ENCODE measurements at places on chromosomes 1 and 21.

DNA sequence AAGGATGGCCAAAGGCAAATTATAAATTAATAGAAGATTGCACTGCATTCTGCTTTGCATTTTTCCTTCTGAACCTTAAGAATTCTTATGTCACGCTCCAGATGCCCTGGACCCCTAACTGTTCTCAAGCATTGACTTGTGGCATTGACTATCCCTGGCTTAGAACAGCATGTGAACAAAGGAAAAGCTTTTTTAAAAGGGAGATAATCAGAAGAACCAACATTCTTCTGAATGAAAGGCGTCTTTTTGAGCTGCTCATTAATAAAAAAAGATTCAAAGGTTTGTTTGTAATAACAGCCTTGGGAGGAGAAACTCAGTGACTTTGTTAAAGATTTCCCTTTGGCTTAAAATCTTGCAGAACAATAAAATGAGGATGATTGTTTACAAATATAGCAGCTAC is 105.5 kb downstream of the TNNI3K start:
- DNase-seq: no peak

DNA sequence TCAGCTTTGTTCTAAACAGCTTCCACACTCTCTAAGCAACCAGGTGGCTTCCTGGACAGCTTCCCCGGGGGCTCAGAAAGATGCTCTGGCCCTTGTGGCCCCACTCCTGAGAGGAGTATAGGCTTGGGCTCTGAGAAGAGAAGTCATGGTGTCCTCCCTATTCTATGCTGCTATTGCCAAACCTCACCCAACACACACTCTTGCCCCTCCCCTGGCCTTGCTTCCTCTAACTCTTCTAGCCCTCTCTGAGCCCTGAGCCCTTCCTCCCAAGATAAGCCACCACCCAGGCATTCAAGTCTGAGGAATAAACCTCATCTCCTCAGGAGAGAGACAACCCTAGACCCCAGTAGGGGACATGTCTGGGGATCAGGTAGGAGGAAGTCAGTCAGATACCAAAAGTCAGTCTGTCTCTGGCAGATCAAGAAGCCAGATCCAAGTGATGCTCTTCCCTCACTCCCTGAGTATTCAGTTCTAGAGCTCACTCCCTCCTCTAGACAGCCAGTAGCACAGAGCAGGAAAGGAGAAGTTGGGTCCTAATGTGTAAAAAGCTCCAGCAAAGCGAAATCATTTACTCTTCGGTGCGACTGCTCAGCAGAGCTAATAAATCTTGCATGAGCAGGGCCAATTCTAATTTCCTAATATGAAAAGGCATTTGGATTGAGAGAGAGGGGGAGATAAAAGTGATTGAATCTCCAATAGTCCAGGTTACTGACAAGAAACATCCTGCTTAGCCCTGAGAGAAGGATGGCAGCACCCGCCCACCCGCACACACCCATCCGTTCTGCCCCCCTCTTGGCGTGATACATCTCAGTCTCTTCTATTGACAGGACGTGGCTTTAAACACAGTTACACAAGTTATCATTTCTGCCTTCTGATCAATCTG is 50.5 kb downstream of the DMAP1 start:
- no peak for DNase-seq

DNA sequence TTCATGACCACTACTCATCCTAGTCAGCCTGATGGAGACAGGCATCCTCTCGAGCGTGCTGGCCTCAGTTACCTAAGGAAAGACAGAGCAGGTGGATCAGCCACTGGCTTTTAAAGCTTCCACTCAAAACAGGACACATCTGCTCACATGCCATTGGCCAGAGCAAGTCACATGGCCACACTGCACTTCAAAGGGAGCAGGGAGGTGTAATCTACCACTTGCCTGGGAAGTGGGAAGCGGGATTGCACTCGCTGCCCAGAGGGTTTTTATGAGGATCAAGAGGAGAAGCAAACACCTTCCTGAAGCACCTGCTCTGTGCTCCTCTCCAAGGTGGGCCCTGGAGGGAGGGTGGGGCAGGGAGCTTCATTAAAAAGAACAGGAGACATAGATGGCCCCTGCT is 108.0 kb downstream of the TAS1R2 start:
- DNase-seq: no peak

- no peak for DNase-seq
Measured at GRCh38 chr1:42482635-42483153, 19.6 kb downstream of the CCDC30 start.

DNA sequence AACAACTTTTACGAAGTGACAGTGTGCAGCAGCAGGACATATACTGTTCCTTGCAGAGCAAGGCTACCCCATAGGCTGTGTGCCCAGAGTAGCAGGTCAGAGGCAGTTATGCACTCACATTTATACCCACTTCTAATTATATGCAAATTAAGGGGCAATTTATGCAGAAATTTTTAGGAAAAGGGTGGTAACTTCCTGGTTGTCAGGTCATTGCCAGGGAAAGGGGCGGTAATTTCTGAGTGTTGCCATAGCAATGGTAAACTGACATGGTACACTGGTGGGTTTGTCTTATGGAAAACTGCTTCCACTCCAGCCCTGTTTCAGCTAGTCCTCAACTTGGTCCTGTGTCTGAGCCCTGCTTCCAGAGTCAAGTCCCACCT is 12.0 kb upstream of the SLAMF1 start:
- no peak for DNase-seq

DNA sequence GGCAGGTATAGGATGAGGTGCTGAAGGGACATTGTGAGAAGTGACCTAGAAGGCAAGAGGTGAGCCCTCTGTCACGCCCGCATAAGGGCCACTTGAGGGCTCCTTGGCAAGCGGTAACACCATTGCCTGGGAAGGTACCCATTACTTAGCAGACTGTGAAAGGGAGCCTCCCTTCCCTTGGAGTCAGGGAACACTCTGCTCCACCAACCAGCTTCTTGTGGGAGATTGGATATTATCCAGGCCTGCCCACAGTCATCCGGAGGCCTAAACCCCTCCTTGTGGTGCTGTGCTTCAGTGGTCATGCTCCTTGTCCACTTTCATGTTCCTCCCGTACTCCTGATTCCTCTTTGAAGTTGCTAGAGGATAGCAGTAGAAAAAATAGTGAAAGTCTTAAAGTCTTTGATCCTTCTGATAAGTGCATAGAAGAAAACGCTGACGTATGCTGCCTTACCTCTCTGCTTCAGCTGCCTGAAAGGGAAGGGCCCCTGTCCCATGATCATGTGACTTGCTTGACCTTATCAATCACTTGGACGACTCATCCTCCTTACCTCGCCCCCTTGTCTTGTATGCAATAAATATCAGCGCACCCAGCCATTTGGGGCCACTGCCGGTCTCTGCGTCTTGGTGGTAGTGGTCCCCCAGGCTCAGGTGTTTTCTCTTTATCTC is 16.0 kb downstream of the RBBP4 start:
- DNase-seq: no peak

- DNase-seq: no peak
Measured at GRCh38 chr1:82704966-82705365, 904.2 kb downstream of the ADGRL2 start.

- DNase-seq: no peak
Measured at GRCh38 chr1:1092149-1092855, 18.2 kb upstream of the RNF223 start.

DNA sequence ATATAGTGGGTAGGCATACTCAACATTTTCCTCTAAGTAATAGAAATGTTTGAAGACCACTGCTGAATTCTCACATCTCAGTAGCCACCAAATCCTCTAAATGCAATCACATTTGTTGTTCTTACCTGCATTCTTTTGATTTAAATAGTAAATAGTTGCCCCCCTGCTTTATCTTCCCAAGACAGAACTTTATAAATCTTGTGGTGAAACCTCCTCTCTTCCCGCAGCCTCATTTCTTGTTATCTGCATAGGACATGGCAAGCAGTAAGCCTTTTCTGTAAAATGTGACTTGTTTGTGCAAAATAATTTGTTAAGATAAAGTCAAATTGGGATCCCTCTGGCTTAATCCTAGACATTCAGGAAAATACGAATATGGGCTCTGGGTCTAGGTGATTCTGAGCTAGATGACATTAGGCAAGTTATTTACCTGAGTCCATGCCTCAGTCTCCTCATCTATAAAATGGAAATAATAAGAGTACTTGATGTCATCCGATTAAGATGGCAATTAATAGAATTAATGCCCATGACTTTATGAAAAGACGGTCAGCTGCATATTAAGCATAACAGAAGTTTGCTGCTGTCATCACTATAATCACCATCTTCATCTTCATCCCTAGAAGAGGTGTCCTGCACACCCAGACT is 77.7 kb downstream of the LRRC8C start:
- no peak for DNase-seq

- DNase-seq: no peak
Measured at GRCh38 chr1:44707112-44707881, 23.7 kb downstream of the RNU5D-1 start.

DNA sequence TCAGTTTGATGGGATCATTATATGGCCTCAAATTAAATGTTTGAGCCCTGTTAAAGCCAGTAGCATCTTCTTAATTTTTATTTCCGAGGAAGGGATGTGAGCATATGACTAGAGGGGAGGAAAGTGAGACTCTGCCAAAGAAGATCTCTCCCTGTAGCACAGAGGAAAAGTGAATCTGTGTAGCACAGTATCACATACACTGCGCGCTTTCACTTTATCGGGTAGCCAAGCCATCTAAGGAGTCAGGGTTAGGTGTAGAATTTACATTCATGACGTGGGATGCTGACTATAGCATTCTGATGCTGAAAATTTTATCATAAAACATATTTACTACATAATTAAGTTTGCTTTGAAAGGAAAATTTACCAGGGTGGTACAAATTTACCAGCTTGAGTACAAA is 24.0 kb downstream of the LRRC8D start:
- DNase-seq: no peak

DNA sequence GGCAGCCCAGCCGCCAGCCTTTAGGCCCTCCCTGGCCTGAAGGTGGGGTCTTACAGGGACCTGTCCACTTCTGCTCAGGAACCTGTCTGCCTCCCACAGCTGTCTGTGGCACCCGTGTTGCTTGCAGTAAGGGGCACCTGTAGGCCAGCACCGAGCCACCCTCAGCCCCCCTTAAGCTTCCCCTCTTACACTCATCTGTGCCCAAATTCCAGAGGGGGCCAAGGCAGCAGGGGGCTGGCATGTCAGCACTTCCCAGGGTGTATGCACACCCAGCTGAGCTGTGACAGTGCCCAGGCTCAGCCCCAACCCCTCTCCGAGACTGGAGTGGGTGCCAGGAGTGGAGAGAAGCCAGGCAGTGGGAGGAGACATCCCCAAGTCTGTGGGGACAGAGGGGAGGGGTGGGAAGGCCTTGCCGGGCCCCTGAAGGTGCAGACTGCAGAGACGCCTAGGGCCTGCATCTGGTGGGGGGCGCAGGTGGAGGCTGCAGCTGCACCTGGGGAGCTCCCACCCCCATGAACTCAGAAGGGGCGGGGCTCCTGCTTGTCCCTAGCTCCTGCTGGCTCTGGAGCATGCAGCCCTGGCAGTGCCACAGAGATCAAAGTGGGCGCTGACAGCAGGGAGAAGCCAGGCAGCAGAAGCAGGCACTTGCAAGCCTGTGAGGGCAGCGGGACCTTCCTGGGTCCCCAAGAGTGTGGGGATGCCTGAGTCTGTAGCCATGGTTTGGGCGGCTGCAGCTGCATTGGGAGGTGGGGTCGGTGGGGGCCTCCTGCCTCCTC is 5.4 kb upstream of the SLC2A7 start:
- no peak for DNase-seq

GRCh38 chr1:176136891-176137290 is 70.2 kb downstream of the COP1 start:
- no peak for DNase-seq

DNA sequence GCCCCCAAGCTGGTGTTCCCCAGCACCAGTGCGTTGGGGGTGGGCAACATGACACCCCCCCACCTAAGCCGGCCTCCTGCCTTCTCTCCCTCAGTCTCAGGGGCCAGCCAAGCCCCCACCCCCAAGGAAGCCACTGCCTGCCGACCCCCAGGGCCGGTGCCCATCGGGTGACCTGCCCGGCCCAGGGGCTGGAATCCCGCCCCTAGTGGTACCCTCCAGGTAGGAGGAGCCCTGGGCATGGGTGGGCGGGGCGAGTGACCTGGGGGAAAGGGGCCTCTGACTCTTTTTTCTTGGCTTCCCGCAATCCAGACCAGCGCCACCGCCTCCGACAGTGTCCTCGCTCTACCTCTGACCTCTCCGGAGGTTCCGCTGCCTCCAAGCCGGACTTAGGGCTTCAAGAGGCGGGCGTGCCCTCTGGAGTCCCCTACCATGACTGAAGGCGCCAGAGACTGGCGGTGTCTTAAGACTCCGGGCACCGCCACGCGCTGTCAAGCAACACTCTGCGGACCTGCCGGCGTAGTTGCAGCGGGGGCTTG is 1.3 kb upstream of the EFNA4 start:
- no peak for DNase-seq

DNA sequence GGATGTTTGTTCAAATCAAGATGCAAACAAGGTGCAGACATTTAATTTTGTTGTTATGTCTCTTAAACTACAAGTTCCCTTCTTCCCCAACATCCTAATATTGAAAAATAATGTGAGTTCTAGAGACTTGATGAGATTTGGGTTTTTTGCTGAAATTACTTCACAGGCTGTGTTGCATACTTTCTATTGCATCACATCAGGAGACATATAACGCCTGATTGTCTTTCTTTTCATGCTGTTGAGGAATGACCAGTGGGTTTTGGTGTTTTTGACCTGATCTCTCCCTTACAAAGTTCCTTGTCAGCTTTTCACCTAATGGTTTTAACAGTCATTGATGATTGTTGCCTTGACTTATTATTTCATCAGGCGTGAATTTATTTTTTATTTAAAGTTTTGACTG is 83.4 kb downstream of the UROD start:
- DNase-seq: no peak

GRCh38 chr1:247115141-247115510 is 11.0 kb upstream of the ZNF669 start:
- DNase-seq: no peak

DNA sequence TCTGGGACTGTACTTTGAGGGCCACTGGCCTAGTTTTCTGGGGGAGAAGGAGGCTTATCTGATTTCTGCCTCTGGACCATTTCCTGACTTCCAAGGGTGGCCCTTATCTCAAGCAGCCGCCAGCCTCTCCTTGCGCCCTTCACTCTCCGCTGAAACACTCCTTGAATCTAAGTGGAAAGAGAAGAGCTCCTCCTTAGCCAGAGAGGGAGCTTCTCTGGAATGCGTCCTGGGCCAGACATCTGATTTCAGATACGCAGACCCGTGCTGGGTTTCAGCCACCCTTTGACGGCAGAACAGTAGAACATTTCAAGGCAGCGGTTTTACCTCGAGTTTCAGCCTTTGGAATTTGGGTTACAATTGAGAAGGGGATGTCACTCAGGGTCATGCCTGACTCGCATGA is 308.0 kb downstream of the CAMTA1 start:
- no peak for DNase-seq

GRCh38 chr1:56524263-56524662 is 55.1 kb downstream of the PLPP3 start:
- DNase-seq: no peak

DNA sequence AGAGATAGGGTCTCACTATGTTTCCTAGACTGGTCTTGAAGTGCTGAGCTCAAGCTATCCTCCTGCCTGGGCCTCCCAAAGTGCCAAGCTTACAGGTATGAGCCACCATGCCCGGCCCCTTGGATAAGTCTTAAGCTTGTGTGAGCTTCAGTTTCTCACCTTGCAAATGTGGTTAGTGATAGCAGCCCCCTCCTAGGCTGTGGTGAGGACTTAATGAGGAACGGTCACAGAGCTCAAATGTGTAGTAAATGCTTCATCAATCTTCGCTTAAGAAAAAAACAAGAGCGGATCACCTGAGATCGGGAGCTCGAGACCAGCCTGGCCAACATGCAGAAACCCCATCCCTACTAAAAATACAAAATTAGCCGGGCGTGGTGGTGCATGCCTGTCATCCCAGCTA is 3.0 kb downstream of the CNR2 start:
- DNase-seq: no peak

- DNase-seq: peak; percentile 10
Measured at GRCh38 chr1:207495801-207496792, at the start of gene CR1. Gene CR1, plus strand, starts transcription at chr1:207496157. Its CDS starts 111 bp downstream, at chr1:207496268.
